SJSA1 (cell line): ENCODE measurements at places on chromosomes 3 and 15.

DNA sequence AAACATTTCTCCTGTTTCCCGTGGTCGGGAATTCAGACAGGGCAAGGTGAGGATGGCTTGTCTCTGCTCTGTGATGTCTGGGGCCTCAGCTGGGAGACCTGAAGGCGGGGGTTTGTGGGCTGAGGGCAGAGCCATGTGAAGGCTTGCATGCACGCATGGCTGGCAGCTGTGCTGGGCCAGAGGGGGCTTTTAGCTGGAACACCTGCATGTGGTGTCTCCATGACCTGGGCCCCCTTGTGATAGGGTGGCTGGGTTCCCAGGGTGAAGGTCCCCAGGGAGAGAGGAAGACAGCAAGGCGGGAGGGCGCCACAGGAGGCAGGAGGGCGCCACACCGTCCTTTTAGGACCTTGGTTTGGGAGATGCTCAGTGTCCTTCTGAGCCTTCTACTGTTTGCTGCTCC is 101.6 kb upstream of the PRR23E start:
- DNase-seq: no peak

- no peak for DNase-seq
Observed at GRCh38 chr3:124256156-124256555, 264.2 kb upstream of the ROPN1 start.

GRCh38 chr3:174125267-174125824 is 727.8 kb downstream of the NLGN1 start:
- no peak for DNase-seq

- DNase-seq: no peak
Observed at GRCh38 chr3:78734048-78734637, 1033.7 kb downstream of the ROBO1 start.
